Epithelial cell of umbilical artery (primary cell): ENCODE measurements at places on chromosomes 12 and 14. TPM values are rescaled to one million over a fixed set of nuclear protein-coding genes. Genes with fewer than 3 reads are reported as not detected.

Gene MAP3K9
- under 0.01 TPM in 2 replicates for total RNA-seq

Gene PLEKHG3
- 1.9 and 4.1 TPM in 2 replicates for total RNA-seq

Gene SERPINA3
- 0.61 TPM in 1 of 2 replicates, not detected in the other for total RNA-seq

Gene CISTR
- total RNA-seq: not detected in 2 replicates

Gene DCAF11
- total RNA-seq: 43.5 and 91.6 TPM in 2 replicates

Gene IL31
- total RNA-seq: not detected in 2 replicates

Gene COX6A1
- 374 and 634 TPM in 2 replicates for total RNA-seq

Gene ANG
- total RNA-seq: 3.6 and 5.5 TPM in 2 replicates

Gene ADIPOR2
- 33.1 and 50.3 TPM in 2 replicates for total RNA-seq

Gene PTPN6
- total RNA-seq: under 0.01 and 0.15 TPM in 2 replicates

Gene CCDC60
- total RNA-seq: not detected in 2 replicates

Gene CYP27B1
- total RNA-seq: 0.15 and 0.65 TPM in 2 replicates

Gene GDF3
- total RNA-seq: 0.15 TPM in 1 of 2 replicates, not detected in the other

Gene PTCSC3
- not detected in 2 replicates for total RNA-seq

Gene SLC41A2
- 12.0 and 29.9 TPM in 2 replicates for total RNA-seq

Gene KTN1
- total RNA-seq: 174 and 195 TPM in 2 replicates

Gene KERA
- not detected in 2 replicates for total RNA-seq

Gene SLC25A47
- not detected in 2 replicates for total RNA-seq

Gene OR4E2
- not detected in 2 replicates for total RNA-seq

Gene RNASE1
- total RNA-seq: 33.5 and 51.7 TPM in 2 replicates

Gene TSPAN19
- total RNA-seq: not detected in 2 replicates

Gene CFAP54
- total RNA-seq: 24.7 and 37.5 TPM in 2 replicates

Gene PCED1B
- 0.32 and 1.1 TPM in 2 replicates for total RNA-seq

Gene BHLHE41
- total RNA-seq: under 0.01 and 0.15 TPM in 2 replicates

Gene LBHD2
- not detected in 2 replicates for total RNA-seq

Gene SLC8A3
- total RNA-seq: under 0.01 and 0.15 TPM in 2 replicates

Gene CABP1
- total RNA-seq: not detected in 2 replicates

Gene MMP17
- total RNA-seq: 3.9 and 7.4 TPM in 2 replicates

Gene GLIPR1L1
- not detected in 2 replicates for total RNA-seq

Gene TEX52
- not detected in 2 replicates for total RNA-seq

Gene KLHL33
- total RNA-seq: not detected in 2 replicates

Gene MYF6
- under 0.01 TPM in 1 of 2 replicates, not detected in the other for total RNA-seq

Gene EMP1
- 204 and 310 TPM in 2 replicates for total RNA-seq

Gene MSI1
- not detected in 2 replicates for total RNA-seq

Gene GALNT9
- 0.32 and 0.76 TPM in 2 replicates for total RNA-seq

Gene BCL11B
- under 0.01 TPM in 2 replicates for total RNA-seq

Gene RNF31
- total RNA-seq: 37.4 and 47.7 TPM in 2 replicates

Gene LALBA
- total RNA-seq: not detected in 2 replicates

Gene HPD
- total RNA-seq: not detected in 2 replicates

Gene PZP
- total RNA-seq: 0.30 and 0.97 TPM in 2 replicates

Gene SOAT2
- not detected in 2 replicates for total RNA-seq
